Mesenteric fat pad (tissue), 1 donor: ENCODE measurements at places on chromosomes 13 and 19. TPM values are rescaled to one million over a fixed set of nuclear protein-coding genes. Genes with fewer than 3 reads are reported as not detected.

DNA sequence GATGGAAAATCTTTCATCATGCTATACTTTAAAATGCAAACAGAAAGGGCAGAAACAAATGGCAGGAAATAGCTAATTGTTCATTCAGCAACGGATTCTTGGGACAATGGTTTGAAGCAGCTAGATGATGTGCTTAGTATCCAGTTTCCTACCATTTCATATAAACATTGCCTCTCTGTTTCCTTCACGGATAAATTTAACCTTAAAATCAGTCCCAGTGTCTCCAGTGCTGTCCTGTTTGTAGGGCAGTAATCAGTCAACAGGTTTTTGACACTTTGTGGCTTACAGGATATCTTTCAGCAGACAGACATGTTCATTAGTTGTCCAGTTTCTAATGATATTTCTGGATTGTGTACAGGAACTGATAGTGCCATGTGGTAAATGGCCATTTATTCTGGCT is 24.7 kb upstream of the RB1 start:
- DNase-seq: no peak

GRCh38 chr19:31118287-31118955 is 230.8 kb downstream of the TSHZ3 start:
- no peak for DNase-seq

GRCh38 chr13:25756912-25757311 is 294.9 kb downstream of the SHISA2 start:
- DNase-seq: no peak

IGFL2 gene
- not detected for total RNA-seq

GRCh38 chr19:45782162-45782691 is at the start of gene DMPK:
DMPK (minus strand) TSS chr19:45782490; CDS start chr19:45782352, 138 bp downstream.
- DNase-seq: no peak

DNA sequence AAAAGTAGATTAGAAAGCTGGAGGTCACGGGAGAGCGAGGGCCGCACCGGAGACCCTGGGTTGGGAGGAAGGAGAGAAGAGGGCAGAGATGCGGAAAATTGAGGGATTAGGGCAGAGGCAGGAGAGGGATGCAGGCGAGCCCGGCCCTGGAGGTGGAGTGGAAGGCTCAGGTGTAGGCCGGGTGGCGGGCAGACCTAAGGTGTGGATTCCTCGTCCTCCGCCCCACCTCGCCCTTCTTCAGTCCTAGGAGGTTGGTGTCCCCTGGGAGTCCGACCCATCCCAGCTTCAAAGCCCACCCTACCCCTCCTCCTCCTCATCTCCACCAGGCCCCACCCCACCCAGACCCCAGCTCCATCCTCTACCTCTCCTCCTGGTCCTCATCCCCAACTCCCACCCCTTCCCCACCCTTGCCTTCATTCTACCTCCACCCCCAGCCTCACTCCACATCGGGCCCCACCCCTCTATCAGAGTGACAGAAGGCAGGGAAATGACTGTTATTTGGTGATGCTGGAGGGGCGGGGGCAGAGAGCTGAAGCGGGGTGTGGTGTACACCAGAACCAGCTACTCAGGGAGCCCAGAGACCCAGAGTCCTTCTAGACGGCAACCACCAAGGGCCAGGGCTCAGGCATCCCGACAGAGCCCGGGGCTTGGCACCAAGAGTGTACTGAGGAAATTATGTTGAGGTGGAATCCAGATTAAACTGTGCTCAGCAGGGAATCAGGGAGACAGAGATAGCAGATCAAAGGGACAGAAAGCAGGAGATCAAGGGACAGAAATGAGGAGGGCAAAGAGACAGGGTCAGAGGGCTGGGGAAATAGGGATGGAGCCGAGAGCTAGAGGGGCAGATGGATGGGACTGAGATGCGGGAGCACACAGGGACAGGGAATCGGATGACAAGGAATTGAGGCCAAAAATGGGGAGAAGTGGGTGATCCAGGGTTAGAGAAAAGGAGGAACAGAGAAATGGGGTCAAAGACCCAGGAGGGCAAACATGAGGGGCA is 6.4 kb downstream of the ERFL start:
- DNase-seq: no peak

DNA sequence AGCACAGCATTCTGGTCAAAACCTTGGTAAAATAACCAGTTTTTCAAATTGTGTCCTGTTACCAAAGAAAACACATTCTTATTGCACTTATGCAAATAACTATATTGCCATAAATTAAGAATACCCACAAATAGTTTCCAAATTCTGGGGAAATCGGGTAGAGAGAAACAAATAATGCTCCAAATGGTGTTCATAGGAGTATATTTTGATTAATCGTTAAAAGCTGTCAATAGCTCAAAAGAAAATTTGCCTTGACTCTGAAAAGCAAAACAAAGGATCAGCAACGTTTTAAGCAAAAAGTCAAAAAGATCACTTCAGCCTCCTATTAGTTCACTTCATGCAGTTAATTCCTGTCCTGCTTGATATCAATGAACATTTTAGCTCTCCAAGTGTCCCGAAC is 22.2 kb upstream of the CEACAM21 start:
- DNase-seq: no peak

DNA sequence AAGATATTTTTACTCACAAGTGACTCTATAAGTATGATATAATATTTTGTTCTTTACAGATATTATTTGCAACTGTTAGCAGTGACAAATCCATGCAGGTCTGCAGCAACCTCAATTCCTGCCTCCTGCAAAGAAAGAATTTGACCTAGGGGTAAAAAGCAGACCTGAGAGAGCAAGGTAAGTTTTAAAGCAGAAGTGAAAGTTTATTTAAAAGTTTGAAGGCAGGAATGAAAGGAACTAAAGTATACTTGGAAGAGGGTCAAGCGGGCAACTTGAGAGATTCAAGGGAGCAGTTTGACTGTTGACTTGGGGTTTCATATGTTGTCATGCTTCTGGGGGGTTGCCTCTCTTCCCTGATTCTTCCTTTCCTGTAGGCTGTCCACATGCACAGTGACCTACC is 520.1 kb upstream of the PCDH20 start:
- DNase-seq: no peak

- DNase-seq: no peak
Observed at GRCh38 chr19:29842471-29843179, 30.8 kb downstream of the CCNE1 start.

DNA sequence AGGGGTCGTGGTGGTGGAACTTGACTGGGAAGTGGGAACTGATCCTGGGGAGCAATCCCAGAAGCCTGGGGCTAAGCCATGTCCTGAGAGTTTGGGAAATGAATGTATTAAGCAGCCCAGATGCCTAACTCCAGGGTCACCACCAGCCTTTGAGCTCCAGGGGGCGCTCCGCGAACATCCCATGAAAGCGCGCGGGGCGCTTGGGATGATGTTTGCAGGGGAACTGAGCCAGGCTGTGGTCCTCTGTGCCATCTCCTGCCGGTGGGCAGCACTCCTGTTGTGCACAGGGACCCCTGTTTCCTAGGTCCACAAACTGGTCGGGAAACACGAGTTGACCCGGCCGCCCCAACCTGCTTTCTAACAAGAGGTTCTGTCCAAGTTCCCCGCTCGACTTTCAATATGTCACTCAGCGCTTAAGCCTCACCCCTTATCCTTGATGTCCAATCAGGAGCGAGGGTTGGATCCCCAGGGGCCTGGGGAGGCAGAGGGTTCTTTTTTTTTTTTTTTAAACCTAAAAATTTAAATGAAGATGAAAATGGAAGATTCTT is 14.4 kb downstream of the LEUTX start:
- no peak for DNase-seq

- DNase-seq: no peak
Observed at GRCh38 chr19:8610936-8611300, 403 bp upstream of the ADAMTS10 start.
